ENCODE measurements at places on chromosomes 2 and 18.

GRCh38 chr2:26633993-26634595 lies 7.1 kb downstream of the CIB4 start:
- no peak for DNase-seq

GRCh38 chr18:34709750-34710441 lies at the start of gene DTNA:
Gene DTNA (plus strand): TSS chr18:34710298. CDS start chr18:34755977, 45,679 bp downstream.
- peak; percentile 70 for DNase-seq

- DNase-seq = peak; percentile 81
Observed at GRCh38 chr2:195520671-195521155, 136.3 kb upstream of the SLC39A10 start.

GRCh38 chr2:71333619-71334018 lies 2.0 kb downstream of the ZNF638 start:
- no peak for DNase-seq

DNA sequence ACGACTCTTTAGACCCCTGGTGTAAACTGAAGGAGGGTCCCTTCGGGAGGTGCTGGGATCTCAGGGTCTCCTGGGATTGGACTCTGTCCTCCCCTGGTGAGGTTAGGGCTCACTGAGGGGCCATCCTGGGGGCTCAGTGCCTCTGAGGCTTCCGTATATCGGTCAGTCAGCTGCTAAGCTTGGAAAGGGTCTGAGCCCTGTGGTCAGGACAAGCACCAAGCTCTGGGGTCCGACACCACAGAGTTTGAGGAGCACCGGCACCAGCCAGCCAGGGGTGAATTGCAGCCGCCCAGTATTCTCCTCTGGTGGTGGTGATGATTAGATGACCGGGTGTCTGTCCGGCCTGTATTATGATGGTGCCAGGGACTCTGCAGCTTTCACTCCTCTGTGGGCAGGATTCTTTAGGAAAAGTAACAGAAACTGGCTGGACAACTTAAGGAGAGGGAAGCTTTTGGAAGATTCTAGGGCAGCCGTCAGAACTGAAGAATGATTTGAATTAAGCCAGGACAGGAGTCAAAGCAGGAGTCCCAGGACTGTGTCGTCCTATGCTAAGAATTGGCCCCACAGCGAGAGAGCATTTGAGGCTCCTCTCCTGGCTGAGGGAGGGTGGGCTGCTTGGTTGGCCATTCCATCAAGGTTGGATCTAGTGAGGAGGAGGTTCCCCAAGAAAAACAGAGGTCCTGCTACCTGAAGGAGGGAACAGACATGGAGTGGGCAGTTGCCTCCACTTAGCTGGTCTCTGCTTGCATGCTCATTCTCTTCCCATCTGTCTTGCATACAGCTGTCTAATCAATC lies 158.6 kb upstream of the HS6ST1 start:
- DNase-seq = no peak

DNA sequence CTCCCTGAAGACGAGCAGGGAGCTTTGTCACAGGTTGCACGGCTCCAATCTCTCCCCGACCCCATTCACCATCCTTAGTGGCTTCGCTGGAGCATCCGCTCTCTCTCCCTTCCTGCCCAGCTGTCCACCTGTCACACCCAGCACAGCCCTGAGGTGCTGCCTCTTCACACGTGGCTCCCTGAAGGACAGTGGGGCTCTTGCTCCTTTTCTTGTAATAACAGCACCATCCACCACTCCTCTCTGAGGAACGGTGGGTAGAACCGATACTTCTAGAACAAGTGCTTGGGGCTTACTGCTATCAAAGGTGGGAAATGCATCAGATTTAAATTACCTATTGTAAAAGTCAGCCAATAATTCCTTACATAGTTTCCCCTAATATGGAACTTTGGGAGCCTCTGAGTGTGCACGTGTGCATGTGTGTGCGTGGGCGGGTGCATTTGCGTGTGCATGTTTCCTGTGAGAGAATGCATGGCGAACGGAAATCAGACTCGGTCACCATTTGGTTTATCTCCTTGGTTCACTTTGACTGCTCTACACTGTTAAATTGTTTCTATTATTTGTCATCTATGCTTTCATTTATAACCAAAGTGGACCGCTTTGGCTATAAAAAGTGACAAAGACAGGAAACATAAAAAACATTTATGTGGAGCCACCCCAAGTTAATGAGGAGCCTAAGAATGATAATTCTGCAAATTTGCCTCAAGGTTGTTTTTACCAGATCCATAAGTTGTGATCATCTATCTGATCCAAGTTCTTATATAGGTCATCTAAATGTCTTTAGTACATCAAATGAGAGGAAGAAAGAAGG lies 39.1 kb downstream of the KLHL29 start:
- DNase-seq = no peak

DNA sequence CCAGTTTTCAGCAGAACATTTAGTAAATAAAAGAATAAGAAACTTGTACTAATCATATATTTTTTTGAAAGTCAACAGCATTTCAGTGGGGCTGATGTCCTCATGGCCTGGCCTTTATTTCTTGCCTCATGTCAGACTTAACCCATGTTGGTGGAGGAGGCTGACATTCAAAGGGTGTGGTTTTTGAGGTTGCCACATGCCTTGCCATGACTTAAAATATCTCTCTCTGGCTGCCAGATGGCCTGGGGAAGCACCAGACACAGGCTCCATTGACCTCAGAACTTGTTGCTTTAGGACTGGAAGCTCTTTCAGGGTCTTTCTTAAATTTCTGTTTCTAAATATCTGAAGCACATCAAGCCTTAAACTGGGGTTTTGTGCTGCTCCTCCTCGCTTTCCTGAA lies 32.5 kb upstream of the CD28 start:
- peak; percentile 68 for DNase-seq

DNA sequence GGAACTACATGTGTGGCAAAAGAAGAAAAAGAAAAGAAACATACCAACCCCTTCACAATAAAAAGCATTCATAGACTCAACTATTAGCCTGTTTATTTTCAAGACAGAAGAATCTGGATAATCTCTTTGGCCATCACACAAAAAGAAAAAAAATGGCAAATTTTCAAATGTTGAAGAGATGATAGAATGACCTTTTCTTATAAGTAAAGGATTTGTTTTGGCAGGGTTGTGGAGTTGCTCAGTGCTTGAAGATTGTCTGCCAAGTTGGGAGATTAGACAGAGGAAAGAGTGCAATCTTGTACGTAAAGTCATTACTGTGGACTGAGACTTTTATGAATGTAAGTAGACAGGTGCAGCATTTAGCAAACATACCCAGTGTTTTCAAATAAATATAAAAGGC lies 18.5 kb upstream of the FAM171B start:
- no peak for DNase-seq

DNA sequence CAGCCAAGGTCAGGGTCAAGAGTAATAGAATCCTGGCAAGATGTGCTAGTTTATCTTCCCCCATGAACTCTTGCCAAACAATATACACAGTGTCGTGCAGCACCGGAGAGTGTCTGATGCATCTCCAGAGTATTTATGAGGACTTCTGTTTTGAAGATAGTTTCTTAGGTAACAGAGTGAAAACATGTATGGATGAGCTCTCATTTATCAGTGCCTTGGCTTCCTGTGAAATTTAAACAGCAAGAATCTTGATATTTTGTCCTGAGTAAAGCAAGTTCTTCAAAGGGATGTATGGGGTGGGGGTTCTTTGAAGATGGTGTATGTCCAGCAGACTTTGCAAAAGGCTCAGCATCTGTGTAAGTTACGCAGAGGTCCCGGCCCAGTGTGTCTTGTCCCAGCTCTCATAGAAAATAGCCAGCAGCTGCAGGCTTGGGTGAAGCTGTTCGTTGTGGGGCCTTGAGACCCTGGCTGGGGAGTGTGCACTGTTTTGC lies 361.0 kb upstream of the NT5C1B start:
- peak; percentile 16 for DNase-seq

DNA sequence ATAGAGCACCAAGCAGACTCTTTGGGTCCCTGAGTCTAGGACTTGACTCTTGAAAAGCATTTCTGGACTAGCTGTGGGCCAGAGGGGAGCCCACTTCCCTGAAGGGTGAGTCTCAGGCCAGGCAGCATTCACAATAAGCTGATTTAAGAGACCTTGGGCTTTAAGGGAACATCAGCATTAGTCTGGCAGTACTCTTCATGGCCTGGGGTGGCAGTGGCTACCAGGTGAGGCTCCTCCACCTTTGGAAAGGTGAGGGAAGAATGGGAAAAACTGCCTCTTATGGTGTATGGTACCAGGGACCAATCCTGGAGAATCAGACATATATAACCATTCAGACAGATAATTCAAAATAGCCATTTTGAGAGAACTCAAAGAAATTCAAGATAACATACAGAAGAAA lies 599.9 kb upstream of the POU3F3 start:
- DNase-seq = no peak

- DNase-seq = no peak
Observed at GRCh38 chr2:11554399-11554716, 20.5 kb downstream of the GREB1 start.

- no peak for DNase-seq
Observed at GRCh38 chr2:214674278-214674677, 135.2 kb downstream of the BARD1 start.

DNA sequence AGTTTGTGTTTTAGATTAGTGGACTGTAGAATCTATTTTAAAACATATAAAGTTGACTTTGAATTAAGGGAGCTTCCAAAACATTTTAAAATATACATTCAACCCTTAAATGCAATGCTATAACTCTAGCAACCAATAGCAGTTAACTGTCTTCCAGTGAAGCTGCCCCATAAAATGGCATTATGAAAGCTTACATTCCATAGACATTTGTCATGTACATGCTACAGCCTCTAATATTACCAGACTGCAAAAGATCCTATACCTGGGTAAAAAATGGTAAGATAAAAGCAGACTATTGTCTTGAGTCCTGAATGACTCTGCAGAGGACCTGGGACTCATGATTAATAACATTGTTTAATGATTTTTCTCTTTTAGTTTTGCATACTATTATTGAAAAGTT lies 489.4 kb downstream of the LRP1B start:
- DNase-seq = no peak

All from AG08395 (cell line).